ENCODE measurements at places on chromosomes 1 and 21.

GRCh38 chr1:114435088-114435715 lies 75.8 kb downstream of the TRIM33 start:
- DNase-seq: no peak
- H3K36me3 ChIP-seq: peaks cover 19% of the 10 kb centered on the region
- H3K27ac ChIP-seq: no peak overlapping the region
- H3K27me3 ChIP-seq: no peaks in the 10 kb centered on the region
- H3K4me3 ChIP-seq: no peak overlapping the region

GRCh38 chr1:60088620-60089155 lies 15.1 kb upstream of the C1orf87 start:
- H3K27ac ChIP-seq: no peak overlapping the region
- H3K4me3 ChIP-seq: no peak overlapping the region
- no peaks in the 10 kb centered on the region for H3K4me1 ChIP-seq
- H3K27me3 ChIP-seq: no peaks in the 10 kb centered on the region

- no peak overlapping the region for H3K4me3 ChIP-seq
- no peaks in the 10 kb centered on the region for H3K36me3 ChIP-seq
- no peak overlapping the region for H3K27ac ChIP-seq
Observed at GRCh38 chr1:53468374-53468773, 9.2 kb downstream of the DMRTB1 start.

DNA sequence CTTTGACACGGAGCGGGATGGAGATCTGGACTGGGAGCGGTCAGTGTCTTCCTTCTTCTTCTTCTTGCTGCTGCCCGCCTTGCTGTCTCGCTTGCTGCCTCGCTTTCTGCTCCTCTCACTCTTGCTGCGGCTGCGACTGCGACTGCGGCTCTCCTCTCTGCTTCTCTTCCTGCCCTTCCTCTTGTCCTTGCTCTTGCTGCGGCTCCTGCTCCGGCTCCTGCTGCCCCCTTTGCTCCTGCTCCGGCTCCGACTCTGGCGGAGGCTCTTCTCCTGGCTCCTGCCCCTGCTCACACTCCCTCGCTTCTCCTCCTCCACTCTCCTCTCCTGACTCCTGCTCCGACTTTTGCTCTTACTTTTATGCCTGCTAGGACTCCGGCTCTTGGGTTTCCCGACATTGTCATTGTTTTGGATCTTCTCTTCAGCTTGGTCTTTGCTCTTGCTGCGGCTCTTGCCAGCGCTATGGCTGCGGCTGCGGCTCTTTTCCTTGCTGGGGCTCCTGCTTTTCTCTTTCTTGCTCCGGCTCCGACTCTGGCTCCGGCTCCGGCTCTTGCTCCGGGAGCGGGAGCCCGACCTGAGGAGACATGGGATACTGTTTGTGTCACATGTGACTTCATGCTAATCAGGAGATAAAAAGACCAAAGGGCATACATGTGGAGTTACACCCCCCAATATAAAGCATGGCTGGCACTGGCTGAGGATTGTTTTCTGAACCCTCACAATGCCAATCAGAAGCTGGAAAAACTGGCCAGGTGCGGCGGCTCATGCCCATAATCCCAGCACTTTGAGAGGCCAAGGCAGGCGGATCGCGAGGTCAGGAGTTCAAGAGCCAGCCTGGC lies 25.2 kb upstream of the TMEM200B start:
- no peaks in the 10 kb centered on the region for H3K4me1 ChIP-seq
- no peak overlapping the region for H3K27ac ChIP-seq
- no peak overlapping the region for H3K4me3 ChIP-seq
- H3K36me3 ChIP-seq: peaks cover 86% of the 10 kb centered on the region
- no peak for DNase-seq
- no peaks in the 10 kb centered on the region for H3K27me3 ChIP-seq

GRCh38 chr1:210437781-210438180 lies 109.1 kb downstream of the HHAT start:
- no peak overlapping the region for H3K27ac ChIP-seq
- no peaks in the 10 kb centered on the region for H3K4me1 ChIP-seq
- no peak overlapping the region for H3K4me3 ChIP-seq
- no peaks in the 10 kb centered on the region for H3K36me3 ChIP-seq
- no peaks in the 10 kb centered on the region for H3K27me3 ChIP-seq
- no peak for DNase-seq

DNA sequence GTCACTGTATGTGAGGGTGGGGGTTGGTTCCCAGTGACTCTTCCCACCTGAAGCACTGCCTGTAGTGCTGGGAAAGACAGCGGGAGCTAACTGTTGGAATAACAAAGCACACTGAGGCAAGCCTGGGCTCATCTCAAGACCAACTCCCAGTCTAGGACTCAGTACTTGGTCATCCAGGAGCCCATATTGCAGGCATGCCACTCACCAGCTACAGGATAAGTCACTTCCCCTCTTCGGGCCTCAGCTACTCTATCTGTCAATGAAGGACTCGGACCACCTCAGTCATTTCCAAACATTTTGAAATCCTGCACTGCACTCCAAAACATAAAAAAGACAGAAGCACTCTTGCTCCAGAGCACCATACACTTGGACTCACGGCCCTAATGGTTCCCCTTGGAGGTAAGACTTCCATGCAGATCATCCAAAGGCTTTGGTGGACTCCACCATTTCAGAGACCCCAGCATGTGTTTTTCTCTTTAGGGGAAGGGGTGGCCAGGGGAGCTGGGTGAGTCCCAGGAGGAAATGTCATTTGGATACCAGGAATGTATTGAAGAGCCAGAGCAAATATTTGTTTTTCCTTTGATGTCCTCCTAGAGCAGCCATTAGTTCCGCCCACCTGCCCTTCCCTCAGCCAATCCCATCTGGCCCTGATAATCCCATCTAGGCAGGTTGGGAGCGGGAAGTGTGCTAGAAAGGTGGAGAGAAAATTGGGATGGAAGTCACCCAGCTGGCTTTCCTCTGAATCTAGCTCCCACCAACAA lies 3.1 kb downstream of the NUAK2 start:
- no peak overlapping the region for H3K4me3 ChIP-seq
- no peaks in the 10 kb centered on the region for H3K4me1 ChIP-seq
- H3K36me3 ChIP-seq: no peaks in the 10 kb centered on the region
- no peaks in the 10 kb centered on the region for H3K27me3 ChIP-seq
- no peak for DNase-seq

DNA sequence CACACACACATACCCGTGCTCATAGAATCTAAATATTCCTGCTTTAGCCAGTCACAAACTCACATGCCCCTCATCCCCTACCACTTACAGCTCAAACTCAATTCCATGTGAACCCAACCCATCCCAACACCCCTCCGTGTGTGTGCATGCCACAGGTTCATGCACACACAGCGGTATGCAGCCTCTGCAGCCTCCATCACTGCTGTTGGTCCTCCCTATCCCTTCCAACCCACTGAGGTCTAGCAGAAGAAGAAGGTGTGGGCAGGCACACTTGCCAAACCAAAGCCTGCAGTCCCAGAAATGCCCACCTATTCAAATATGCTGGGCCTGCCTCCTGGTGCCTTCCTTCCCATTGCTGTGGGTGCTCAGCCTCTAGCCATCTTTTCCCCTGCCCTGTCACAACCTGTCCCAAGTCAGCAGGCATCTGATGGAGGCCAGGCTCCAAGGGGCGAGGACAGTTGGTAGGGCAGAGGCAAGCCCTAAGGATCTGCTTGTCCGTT lies 26.2 kb downstream of the SLC2A1 start:
- H3K27ac ChIP-seq: peak overlapping the region; percentile 48
- H3K27me3 ChIP-seq: no peaks in the 10 kb centered on the region
- H3K4me1 ChIP-seq: peaks cover 12% of the 10 kb centered on the region
- no peak for DNase-seq
- H3K4me3 ChIP-seq: no peak overlapping the region

All from ascending aorta (tissue), 2 donors.